ENCODE measurements at places on chromosomes 16 and 17.

DNA sequence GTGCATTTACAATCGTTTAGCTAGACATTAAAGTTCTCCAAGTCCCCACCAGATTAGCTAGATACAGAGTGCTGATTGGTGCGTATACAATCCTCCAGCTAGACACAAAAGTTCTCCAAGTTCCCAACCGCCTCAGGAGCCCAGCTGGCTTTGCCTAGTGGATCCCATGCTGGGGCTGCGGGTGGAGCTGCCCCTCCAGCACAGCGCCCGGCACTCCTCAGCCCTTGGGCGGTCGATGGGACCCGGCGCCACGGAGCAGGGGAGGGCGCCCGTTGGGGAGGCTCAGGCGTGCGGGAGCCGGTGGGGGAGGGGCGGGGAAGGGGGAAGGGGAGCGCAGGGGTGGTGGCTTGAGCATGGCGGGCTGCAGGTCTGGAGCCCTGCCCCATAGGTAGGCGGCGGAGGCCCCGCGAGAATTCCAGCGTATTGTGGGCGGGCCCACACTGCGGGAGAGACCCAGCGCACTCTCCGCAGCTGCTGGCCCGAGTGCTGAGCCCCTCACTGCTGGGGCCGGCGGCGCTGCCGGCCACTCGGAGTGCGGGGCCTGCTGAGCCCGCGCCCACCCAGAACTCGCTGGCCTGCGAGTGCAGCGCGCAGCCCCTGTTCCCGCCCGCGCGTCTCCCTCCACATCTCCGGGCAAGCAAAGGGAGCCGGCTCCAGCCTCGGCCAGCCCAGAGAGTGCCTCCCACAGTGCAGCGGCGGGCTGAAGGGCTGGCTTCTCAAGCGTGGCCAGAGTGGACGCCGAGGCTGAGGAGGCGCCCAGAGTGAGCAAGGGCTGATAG lies 907.5 kb downstream of the CDH8 start:
- DNase-seq, result no peak

DNA sequence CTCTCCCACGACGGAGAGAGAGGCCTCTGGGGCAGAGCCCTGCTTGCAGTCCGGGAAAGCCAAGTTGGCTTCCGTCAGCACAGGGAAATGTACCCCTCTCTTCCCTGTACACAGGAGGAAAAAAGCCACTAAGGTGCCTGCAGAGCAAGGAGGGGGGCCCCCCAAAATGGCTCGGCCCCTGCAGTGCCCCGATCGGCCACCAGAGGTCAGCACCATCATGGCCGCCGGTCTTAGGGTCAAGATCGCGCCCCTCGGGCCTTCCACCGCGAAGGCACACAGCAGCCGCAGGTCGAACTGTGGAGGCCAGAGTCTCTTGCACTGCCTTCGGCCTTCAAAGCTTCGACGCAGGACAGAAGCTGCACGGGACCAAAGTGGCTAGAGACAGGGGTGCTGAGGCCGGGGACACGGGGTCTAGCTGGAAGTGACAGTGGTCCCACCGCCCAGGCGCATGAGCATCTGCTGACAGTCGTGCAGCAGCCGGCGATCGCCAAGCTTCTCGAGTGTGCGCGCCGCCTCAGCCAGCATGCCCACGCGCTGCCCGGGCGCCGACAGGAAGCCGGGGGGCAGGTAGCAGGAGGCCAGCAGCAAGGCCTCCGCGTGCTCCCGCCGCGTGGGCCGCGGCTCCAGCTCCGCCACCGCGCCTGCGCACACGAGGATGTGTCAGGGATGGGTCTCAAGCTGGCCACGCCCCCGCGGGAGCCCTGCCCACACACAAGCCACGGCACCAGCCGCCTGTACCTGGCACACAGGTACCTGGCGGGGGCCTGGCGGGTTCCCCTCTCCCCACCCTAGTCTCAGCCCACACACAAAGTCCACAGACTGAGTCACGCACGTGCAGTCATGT lies 24.4 kb downstream of the SREBF1 start:
- DNase-seq, result no peak

- no peak for DNase-seq
These were observed at the start of gene CIITA for GRCh38 chr16:10876799-10877341. Gene CIITA, plus strand, starts transcription at chr16:10877202. Its CDS starts 129 bp downstream, at chr16:10877331.

DNA sequence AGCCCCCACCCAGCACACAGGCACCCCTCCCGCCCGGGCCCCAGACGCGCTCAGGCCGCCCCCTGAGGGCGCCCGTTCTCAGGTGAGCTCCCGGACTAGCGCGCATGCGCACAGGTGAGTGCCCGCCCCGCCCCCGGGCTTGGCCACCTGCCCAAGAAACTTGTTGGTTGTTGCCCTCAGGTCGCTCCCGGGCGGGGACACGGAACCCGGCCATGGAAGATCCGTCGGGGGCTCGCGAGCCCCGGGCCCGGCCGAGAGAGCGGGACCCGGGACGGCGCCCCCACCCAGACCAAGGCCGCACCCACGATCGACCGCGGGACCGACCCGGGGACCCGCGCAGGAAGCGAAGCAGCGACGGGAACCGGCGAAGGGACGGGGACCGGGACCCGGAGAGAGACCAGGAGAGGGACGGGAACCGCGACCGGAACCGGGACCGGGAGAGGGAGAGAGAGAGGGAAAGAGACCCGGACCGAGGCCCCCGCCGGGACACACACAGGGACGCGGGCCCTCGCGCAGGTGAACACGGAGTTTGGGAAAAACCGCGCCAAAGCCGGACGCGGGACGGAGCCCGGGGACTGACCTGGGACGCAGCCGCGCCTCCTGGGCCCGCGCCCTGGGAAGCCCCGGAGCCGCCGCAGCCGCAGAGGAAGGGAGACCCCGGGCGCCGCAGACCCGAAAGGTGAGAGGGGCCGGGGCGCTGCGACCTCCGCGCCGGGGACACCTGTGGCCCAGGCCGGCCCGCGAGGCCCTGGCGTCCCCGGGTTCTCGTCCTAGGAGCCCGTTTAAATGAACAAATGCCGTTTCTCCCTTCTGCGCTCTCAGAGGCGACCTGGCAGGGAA lies at the start of gene MARVELD3:
Gene MARVELD3 (plus strand): TSS at position 167 of the 840 bp plus-strand sequence. CDS start 46 bp downstream, at position 213.
- no peak for DNase-seq

GRCh38 chr17:50048146-50048720 lies 7.7 kb upstream of the ITGA3 start:
- DNase-seq, result no peak

- no peak for DNase-seq
These were observed 36.5 kb upstream of the PVALEF start for GRCh38 chr17:81128774-81129173.

DNA sequence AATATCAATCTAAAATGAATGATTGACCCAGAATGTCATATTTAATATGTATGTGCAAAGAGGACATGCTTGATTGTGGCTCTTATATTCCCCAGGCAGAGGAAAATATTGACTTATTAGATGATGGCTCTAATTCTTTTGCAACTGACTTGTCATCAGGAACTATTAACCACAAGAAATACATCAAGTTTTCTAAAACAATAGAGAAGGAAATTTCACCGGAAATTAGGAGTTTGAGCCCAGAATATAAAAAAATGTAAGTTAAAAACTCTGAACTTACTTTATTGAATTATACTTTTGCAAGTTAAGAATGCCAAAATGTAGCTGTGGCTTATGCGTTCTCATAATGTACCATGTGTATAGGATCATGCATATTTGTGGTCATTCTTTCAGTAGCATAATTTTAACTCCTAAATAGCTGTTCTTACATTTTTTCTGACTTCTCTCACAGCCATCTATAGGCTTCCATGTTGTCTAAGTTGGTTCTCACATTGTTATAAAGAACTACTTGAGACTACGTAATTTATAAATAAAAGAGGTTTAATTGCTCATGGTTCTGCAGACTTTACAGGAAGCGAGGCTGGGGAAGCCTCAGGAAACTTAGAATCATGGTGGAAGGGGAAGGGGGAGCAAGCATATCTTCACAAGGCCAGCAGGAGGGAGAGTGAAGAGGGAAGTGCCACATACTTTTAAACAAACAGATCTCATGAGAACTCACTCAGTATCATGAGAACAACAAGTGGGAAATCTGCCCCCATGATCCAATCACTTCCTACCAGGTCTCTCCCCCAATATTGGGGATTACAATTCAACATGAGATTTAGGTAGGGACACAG lies 11.6 kb downstream of the EFCAB13 start:
- DNase-seq, result no peak

Measured in right renal pelvis (tissue), 4 donors.